ENCODE measurements at places on chromosomes 16 and 17.

GRCh38 chr17:72175787-72176515 lies 55.1 kb downstream of the SOX9 start:
- no peak for DNase-seq

- no peak for DNase-seq
Measured at GRCh38 chr16:75116081-75116910, at the start of gene LDHD. LDHD (minus strand) TSS chr16:75116780; CDS start chr16:75116720, 60 bp downstream.

GRCh38 chr17:41617136-41617535 lies 4.6 kb upstream of the KRT16 start:
- no peak for DNase-seq

DNA sequence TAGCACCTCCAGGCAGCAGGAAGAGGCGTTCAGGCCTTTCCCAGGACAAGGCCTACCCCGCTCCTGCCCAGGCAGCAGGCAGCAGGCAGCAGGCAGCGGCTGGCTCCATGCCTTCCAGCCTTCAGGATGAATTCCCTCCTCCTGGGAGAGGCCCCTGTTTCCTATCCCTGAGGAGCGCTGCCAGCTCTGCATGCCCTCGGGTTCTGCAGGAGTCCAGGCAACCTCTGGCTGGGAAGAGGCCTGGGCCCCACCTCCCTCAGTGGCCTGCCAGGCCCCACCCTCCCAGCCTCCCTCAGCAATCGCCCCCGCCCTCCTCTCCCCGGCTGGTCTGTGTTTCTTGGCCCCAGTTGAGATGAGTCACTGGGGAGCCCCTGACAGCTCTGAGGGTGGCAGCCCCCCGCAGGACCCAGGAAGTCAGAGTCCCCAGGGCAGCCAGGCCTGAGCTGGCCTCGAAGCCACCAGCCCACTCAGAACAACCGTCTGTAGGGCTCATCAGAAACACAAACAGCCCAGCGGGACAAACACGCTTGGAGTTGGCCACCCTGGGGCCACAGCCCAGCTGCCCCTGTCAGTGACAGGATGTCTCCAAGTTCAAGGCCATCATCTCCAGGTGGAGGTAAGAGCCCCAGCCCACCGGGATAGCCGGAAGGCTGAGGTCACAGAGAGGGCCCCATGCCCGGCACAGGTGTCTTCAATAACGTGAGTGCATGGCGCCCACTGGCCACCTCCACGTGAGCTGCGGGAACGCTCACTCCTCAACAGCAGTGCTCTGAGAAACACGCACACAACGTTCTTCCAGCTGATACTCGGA lies 39.5 kb upstream of the CIBAR2 start:
- no peak for DNase-seq

- DNase-seq = no peak
Measured at GRCh38 chr17:76501827-76502307, 644 bp upstream of the RHBDF2 start.

- DNase-seq = no peak
Measured at GRCh38 chr16:22171953-22172352, 9.6 kb downstream of the SDR42E2 start.

- DNase-seq = no peak
Measured at GRCh38 chr17:2972749-2973148, 90.7 kb downstream of the OR1D5 start.

- no peak for DNase-seq
Measured at GRCh38 chr16:66581246-66581952, 2.1 kb downstream of the CMTM2 start.

DNA sequence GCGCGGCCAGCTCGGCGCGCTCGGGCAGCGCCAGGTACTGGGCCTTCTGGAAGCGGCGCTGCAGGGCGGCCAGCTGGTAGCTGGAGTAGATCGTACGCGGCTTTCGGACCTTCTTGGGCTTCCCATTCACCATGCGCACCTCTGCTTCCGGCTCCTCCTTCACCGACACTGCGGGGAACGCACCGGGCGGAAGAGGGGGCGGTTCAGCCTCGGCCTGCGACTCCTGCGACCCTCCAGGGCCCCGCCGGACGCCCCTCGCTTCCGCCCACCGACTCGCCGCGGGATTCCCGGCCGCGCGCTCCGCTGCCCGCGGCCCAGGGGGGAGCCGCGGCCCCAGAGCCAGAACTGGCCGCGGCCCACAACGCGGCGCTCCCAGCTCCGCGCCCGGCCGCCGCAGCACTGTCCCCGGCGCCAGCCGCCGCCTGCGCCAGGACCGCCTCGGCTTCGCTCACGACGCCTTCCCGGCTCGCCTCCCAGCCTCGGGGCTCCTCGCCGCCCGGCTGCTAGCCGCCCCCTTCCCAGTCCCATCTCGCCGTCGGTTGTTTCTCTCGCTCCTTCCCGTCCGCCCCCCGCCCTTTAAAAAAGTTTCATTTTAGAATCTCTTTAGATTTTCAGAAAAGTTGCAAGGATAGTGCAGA lies 1.5 kb downstream of the DLX3 start:
- DNase-seq = no peak

DNA sequence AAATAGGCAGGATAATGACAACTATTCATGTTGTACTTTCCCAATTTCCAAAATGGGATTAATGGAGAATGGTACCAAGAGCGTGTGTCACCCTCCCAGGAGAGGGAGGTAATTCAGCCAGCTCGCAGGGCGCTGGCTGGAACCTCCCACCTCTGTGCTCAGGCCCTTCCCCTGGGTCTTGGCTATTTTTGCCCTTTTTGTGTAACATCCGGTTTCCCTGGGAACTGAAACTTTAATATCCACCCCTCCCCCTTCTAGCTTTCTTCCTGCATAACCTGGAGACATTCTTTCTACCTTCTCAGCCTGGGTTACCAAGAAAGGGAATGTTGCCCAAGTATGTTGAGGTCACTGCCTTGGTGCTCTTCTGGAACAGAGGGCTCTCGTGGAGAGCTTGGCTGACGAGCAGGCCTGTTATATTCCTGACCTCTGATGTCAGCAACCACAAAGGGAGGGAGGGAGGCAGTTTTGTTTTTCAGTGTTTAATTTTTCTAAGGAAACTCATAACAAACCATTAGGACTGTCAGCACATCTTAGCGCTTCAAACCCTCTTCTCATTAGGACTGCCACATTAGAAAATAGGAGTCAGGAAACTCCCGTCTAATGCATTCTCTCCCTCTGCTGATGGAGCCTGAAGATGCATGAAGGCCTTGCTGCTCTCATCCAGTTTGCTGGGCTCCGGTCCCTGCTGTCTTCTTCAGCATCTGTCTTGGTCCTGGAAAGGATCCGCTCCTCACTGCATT lies 25.6 kb downstream of the ITGB3 start:
- DNase-seq = no peak

GRCh38 chr17:76752006-76752405 lies 14.1 kb downstream of the MFSD11 start:
- DNase-seq = no peak
